Karpas-422 (cell line): ENCODE measurements at places on chromosomes 1 and 21. TPM values are rescaled to one million over a fixed set of nuclear protein-coding genes. Genes with fewer than 3 reads are reported as not detected.

Gene S100A8
- total RNA-seq, result not detected in 2 replicates

Gene C1QB
- total RNA-seq, result not detected in 2 replicates

Gene TFF2
- total RNA-seq, result not detected in 2 replicates

Gene RPE65
- not detected in 2 replicates for total RNA-seq

Gene ZNF593OS
- 0.18 TPM in 1 of 2 replicates, not detected in the other for total RNA-seq

Gene TMPRSS2
- total RNA-seq, result not detected in 2 replicates

Gene OR14K1
- total RNA-seq, result not detected in 2 replicates

Gene HMGCS2
- not detected in 2 replicates for total RNA-seq

Gene AADACL3
- not detected in 2 replicates for total RNA-seq

Gene IL19
- total RNA-seq, result not detected in 2 replicates

Gene MARK1
- 0.90 and 1.3 TPM in 2 replicates for total RNA-seq

Gene ZDHHC18
- 25.1 and 31.0 TPM in 2 replicates for total RNA-seq

Gene SERBP1
- 156 and 291 TPM in 2 replicates for total RNA-seq

Gene C4BPA
- total RNA-seq, result not detected in 2 replicates

Gene C1orf115
- total RNA-seq, result 0.11 TPM in 1 of 2 replicates, not detected in the other

Gene ACTA1
- not detected in 2 replicates for total RNA-seq

Gene DCST1
- total RNA-seq, result not detected in 2 replicates

Gene PLA2G2D
- not detected in 2 replicates for total RNA-seq

Gene CRABP2
- 0.56 TPM in 1 of 2 replicates, not detected in the other for total RNA-seq

Gene PTPRC
- total RNA-seq, result 367 and 812 TPM in 2 replicates

Gene OLFML2B
- total RNA-seq, result not detected in 2 replicates

Gene DFFB
- 11.9 and 15.2 TPM in 2 replicates for total RNA-seq

Gene SAMD11
- total RNA-seq, result not detected in 2 replicates

Gene FBLIM1
- not detected in 2 replicates for total RNA-seq

Gene MFSD2A
- total RNA-seq, result 11.6 and 20.8 TPM in 2 replicates

Gene EPHB2
- 0.45 and 2.5 TPM in 2 replicates for total RNA-seq

Gene FAM78B
- total RNA-seq, result 0.15 and 0.25 TPM in 2 replicates

Gene ASB17
- not detected in 2 replicates for total RNA-seq

Gene IL10
- not detected in 2 replicates for total RNA-seq

Gene TP73
- total RNA-seq, result 0.52 and 0.94 TPM in 2 replicates

Gene CD46
- 64.2 and 152 TPM in 2 replicates for total RNA-seq

Gene PIGV
- 5.8 and 15.7 TPM in 2 replicates for total RNA-seq

Gene GDAP2
- 10.7 and 26.4 TPM in 2 replicates for total RNA-seq

Gene RHBG
- total RNA-seq, result not detected in 2 replicates

Gene NECTIN4
- not detected in 2 replicates for total RNA-seq

Gene SYCP1
- not detected in 2 replicates for total RNA-seq

Gene SPATA21
- total RNA-seq, result 1.2 and 1.4 TPM in 2 replicates

Gene MAB21L3
- not detected in 2 replicates for total RNA-seq

Gene IL23R
- 0.45 TPM in 1 of 2 replicates, not detected in the other for total RNA-seq

Gene A3GALT2
- 0.47 TPM in 1 of 2 replicates, not detected in the other for total RNA-seq
